NCI-H524 (cell line): ENCODE measurements at places on chromosomes 7 and 10.
A peak's percentile ranks its signal among the peaks of the same experiment; 100 is the strongest.

GRCh38 chr7:112097524-112097923, 108.7 kb downstream of the DOCK4 start:
- DNase-seq = no peak

GRCh38 chr7:21562385-21562784, 19.5 kb downstream of the DNAH11 start:
- DNase-seq = no peak

GRCh38 chr7:134908289-134908688, 78.0 kb upstream of the AGBL3 start:
- DNase-seq = no peak

- no peak for DNase-seq
Measured at GRCh38 chr10:92740762-92741161, 51.0 kb downstream of the HHEX start.

DNA sequence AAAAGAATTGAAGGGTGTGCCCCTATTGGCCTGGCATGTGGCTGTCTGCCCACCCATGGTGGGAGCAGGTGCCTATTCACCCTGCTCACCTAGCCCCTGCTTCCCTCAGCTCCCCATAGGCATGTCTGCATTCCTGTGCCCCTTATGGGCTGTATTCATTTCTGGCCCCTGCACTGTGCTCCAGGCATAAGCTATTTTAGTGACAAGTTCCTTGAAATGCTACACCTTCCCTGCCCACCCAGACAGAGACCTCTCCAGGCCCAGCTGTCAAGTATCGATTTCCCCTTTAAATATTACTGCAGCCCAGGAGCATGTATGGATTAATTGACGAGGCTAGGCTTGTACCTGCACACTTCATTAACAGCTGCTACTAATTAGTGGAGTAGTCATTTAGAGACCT, 235.4 kb downstream of the RPS24 start:
- DNase-seq = no peak

GRCh38 chr7:30771880-30772425, 736 bp downstream of the MINDY4 start:
- DNase-seq = peak; percentile 30

GRCh38 chr7:108253275-108254044, 123.3 kb upstream of the LAMB4 start:
- DNase-seq = peak; percentile 52

DNA sequence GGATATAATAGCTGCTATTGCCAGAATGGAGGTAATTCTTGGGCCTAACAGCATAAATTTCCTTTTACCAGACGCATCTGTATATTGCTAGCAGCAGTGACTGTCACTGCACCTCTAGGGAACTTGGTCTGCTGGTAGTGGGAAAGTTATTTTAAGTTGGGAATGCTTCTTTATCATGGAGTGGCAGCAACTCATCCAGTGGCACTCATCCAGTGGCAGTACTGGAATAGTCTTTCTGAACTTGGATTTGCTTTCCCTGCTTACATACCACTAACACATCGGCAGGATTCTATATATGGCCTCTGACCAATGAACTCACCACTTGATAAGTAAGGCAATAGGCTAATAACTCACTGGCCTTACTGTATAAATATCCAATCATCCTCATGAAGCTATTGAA, 22.0 kb upstream of the ICA1 start:
- no peak for DNase-seq

- DNase-seq = no peak
Measured at GRCh38 chr7:111329367-111330234, 232.7 kb downstream of the IMMP2L start.

- no peak for DNase-seq
Measured at GRCh38 chr10:122587098-122587760, 26.7 kb downstream of the DMBT1 start.

- DNase-seq = no peak
Measured at GRCh38 chr10:133196936-133197758, 32.9 kb upstream of the UTF1 start.

- peak; percentile 39 for DNase-seq
Measured at GRCh38 chr10:122703483-122704448, 4.1 kb upstream of the C10orf120 start.

DNA sequence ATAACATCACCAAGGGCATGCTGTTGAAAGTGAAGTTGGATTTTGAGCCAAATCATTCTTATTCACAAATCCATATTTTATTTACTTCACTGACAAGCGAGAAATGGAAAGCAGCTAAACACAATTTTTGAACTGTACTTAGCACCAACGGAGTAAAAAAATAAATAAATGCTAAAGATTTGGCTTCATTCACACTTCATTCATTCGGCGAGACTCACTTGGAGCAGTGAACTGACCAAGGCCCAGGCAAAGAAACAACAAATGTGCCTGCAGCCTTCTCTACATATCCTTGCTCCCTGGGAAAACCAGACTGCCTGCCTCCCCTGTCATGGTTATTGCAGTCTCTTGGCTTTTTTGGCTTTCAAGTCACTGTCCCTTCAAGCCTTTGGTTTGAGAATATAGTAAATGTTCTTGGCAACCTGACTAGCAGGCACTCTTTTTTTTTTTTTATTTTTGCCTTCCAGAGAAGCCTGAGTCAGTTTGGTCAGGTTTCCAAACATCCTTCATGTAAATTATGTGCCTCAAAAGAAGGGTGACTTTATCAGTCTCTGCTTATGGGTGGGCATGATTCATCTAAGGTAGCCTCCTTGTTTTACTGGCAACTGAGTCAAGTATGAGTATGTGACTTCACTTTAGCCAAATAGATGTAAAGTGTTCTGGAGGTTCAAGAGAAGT, 177.6 kb upstream of the MEOX2 start:
- DNase-seq = no peak

GRCh38 chr7:28037220-28038010, 143.2 kb downstream of the JAZF1 start:
- DNase-seq = no peak

- DNase-seq = no peak
Measured at GRCh38 chr10:94622666-94623205, 60.8 kb upstream of the CYP2C18 start.

DNA sequence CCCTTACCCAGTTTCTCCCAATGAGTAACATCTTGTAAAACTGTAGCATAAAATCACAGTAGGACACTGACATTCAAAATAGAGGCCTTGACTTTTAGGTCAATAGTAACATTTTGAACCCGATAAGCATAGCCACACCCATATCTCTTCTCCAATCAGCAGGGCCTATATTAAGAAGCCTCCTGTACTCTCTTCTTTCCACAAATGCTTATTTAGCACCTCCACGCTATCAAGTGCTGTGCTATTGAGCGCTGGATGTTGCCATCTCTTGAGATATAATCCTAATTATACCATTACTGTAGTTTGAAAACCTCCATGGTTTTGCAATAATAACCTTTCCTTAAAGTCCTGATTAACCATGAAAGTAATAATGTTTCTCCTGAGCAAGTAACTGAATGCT, 40.1 kb upstream of the CBLL1 start:
- no peak for DNase-seq

DNA sequence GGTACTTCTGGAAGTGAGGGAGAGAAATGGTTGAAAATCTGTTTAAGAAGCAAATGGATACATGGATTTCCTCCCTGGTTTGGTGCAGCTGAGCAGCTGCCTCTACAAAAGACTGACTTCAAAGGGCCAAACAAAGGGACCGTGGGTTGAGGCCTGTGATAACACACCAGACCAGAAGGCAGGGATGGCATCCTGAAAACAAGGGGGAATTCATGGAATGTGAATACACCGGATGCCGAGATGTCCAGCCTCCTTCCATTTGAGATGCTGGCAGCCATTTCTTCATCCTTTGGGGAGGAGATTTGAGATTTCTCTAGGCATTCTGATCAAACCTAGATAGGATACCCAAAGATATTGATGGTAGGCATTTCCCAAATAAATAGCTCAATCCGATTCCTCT, 36.9 kb downstream of the TAF3 start:
- no peak for DNase-seq

DNA sequence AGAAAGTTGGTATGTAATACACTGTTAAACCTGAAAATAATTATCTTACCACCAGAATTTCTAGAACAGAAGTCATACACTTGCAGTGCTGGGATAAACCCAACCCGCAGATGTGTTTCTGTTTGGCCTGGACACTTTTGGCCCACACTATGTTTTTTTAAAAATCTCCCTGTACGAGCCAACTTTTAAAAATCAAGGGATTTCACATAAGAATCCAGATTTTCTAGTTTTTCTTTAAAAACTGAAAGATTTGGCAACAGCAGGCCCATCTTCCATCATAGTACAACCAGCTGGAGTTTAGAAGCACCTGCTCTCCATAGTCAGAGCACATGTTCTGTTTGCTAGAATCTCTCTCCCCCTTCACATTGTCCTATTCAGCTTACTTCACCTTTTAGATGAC, 74.0 kb downstream of the TLL2 start:
- no peak for DNase-seq

GRCh38 chr7:139643951-139644585, 120.6 kb downstream of the CLEC2L start:
- no peak for DNase-seq

DNA sequence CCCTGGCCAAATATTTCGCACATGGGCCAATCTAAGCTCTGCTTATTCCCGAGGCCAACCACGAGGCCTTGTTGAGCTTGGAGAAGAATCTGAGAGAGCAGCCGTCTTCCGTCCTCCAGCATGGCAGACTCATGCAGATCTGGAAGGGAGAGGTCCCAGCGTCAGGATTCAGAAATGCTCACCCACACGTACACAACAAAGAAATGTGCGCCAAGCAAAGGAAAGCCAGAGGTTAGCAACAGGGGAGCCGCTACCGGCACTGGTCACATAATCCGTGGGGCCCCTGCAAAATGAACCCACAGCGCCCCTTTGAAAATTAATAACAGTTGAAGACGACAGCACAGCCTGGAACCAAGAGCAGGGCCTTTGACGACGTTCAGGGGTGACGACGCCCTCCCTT, 25.4 kb upstream of the PRKAG2 start:
- DNase-seq = no peak

DNA sequence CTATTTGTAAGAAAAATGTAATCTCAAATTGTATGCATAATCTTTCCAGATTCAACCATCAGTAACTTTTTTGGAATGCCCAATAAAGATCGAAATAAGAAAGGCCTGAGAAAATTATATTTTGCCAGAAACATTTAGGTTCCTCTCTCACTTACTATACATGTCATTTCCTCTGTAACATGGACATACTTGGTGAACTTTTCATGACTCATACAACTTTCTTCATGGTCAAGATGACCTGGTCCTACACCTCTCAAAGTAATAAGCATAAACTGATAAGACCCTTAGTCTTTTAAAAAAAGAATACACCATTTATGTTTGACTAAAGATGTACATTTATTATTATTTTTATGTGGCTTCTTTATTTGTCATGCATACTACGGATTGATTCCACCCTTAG, 125.3 kb downstream of the REEP3 start:
- no peak for DNase-seq

- DNase-seq = no peak
Measured at GRCh38 chr7:126370038-126370668, 882.6 kb downstream of the GRM8 start.

DNA sequence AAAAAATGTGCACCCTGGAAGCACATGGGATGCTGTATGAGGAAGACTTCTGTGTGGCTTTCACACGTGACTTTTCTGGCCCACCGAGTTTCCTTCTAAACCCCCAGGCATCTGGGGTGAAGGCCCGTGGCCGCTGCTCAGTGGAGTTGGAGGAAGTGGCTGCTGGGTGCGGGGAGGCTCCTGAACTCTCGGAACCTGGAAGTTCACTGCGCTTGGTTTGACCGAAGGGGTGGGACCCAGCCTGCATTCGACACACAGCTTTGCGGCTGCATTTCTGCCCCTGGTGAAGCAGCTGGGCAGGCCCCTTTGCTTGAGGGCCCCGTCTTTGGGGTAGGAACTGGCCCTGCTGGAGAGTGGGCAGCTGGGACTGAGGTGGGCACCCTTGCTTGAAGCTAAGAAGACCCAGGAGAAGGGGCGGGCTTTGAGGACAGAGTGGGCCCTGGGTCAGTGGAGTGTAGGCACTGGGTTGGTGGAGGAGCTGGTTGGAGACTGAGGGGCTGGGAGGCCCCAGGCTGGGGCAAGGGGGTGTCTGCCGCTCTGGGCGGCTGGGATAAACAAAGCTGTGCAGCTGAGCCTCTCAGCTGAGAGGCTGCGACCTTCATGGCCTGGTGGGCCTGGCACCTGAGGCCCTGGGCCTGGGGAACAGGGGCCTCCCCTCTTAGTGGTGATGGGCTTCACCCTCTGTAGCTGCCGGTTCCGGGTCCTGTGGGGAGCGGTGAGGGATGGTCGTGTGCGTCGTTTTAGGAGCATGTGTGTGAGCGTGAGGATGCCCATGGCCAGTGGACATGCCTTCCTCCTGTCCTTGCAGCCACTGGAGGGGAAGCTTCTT, 78.0 kb downstream of the INPP5A start:
- no peak for DNase-seq

DNA sequence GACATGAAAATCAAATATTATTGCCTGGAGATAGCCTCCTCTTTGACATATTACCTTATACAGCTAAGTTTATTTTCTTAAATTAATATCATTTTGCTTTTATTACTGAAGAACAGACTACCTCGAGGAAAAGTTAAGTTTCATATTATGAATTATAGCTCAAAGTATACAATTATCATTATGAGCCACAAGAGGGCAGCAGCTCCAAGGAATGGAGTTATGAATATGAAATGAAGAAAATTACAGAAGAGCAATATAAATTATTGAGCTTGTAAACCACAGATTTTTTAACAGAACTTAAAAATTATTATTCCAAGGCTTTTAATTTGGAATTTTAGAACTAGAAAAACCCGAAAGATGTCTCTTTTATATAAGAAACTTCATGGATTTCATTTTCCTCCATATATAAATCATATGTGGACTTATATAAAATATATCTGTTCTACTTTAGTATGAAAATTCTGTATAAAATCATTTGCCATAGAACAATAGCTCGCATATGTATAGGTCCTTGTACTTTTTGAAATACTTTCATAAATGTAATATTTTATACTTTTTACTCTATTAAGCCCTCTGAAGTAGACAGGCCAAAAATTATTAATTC, 40.1 kb downstream of the IQUB start:
- peak; percentile 47 for DNase-seq

- DNase-seq = no peak
Measured at GRCh38 chr7:132290021-132290420, 286.2 kb downstream of the PLXNA4 start.

GRCh38 chr7:66321283-66321682, 116.1 kb downstream of the TPST1 start:
- no peak for DNase-seq

- DNase-seq = no peak
Measured at GRCh38 chr7:158405324-158405723, 182.3 kb downstream of the PTPRN2 start.
